ENCODE measurements at places on chromosomes 1 and 21. TPM values are rescaled to one million over a fixed set of nuclear protein-coding genes. Genes with fewer than 3 reads are reported as not detected.

NECTIN4 gene
- 0.26 TPM for total RNA-seq

HMCN1 gene
- 1.9 TPM for total RNA-seq

KRTAP13-2 gene
- total RNA-seq: not detected

MEAF6 gene
- total RNA-seq: 38.7 TPM

EPS15 gene
- total RNA-seq: 84.0 TPM

TUFT1 gene
- 6.3 TPM for total RNA-seq
